ENCODE measurements at places on chromosomes 16 and 17. TPM values are rescaled to one million over a fixed set of nuclear protein-coding genes. Genes with fewer than 3 reads are reported as not detected.

The NACA2 gene
- 0.43 TPM for total RNA-seq

The GPR142 gene
- not detected for total RNA-seq

The ERI2 gene
- 14.1 TPM for total RNA-seq

The KRTAP9-4 gene
- total RNA-seq: not detected

All from MG63 (cell line).